Camera-type eye (tissue), 1 donor: ENCODE measurements at places on chromosomes 1 and 21. TPM values are rescaled to one million over a fixed set of nuclear protein-coding genes. Genes with fewer than 3 reads are reported as not detected.

Gene C1QB
- total RNA-seq, result 25.4 TPM

Gene ATP1A4
- total RNA-seq, result 0.60 TPM

Gene FNDC10
- total RNA-seq, result 1.9 TPM

Gene RGSL1
- total RNA-seq, result not detected

Gene GJC2
- total RNA-seq, result 2.1 TPM

Gene SH3BGR
- total RNA-seq, result 15.6 TPM

Gene EFNA3
- 5.8 TPM for total RNA-seq

Gene CFH
- total RNA-seq, result 98.1 TPM

Gene OSCP1
- total RNA-seq, result 20.6 TPM

Gene DPYD
- total RNA-seq, result 31.3 TPM

Gene AMY1A
- total RNA-seq, result not detected

Gene EPS8L3
- total RNA-seq, result not detected

Gene CNR2
- 0.05 TPM for total RNA-seq

Gene PKP1
- total RNA-seq, result 34.3 TPM

Gene SELL
- total RNA-seq, result 5.2 TPM

Gene CRP
- not detected for total RNA-seq

Gene OR2G6
- not detected for total RNA-seq

Gene AK5
- 11.2 TPM for total RNA-seq

Gene TEX38
- not detected for total RNA-seq

Gene EPRS1
- total RNA-seq, result 129 TPM

Gene RNF186
- not detected for total RNA-seq

Gene LCE6A
- total RNA-seq, result not detected
